SW 1271 (cell line): ENCODE measurements at places on chromosomes 4 and X.

GRCh38 chr4:113007151-113007550, 42.3 kb upstream of the ANK2 start:
- DNase-seq = no peak

GRCh38 chr4:6334203-6334887, 64.7 kb downstream of the WFS1 start:
- no peak for DNase-seq

DNA sequence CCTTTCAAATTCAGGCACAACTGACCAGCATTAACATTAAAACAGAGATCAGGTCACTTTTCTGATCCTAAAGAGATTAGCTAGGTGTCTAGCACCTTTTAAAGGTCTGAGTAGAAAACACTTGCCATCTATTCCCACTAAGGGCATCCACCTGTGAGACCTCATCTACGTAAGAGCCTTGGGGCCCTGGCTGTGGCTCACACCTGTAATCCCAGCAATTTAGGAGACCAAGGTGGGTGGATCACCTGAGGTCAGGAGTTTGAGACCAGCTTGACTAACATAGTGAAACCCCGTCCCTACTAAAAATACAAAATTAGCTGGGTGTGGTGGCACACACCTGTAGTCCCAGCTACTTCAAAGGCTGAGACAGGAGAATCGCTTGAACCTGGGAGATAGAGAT, 11.8 kb downstream of the TBC1D9 start:
- no peak for DNase-seq

DNA sequence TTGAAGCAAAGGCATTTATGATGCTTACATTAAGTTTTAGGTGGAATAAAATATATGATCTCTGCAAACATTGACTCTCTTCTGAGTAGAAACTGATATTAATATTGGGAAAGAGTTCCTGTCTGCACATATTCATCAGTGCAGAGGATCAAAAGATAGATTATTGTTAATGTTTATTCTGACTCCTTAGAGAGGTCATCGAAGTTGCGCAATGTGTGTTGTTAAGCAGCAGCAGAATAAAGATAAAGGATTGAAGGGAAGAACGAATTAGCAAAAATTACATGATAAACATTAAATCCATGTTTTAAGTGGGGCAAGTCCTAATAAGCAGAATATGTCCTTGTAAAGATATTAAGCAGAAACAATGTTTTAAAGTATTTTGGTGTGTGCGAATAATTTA, 72.6 kb upstream of the MBNL3 start:
- no peak for DNase-seq

DNA sequence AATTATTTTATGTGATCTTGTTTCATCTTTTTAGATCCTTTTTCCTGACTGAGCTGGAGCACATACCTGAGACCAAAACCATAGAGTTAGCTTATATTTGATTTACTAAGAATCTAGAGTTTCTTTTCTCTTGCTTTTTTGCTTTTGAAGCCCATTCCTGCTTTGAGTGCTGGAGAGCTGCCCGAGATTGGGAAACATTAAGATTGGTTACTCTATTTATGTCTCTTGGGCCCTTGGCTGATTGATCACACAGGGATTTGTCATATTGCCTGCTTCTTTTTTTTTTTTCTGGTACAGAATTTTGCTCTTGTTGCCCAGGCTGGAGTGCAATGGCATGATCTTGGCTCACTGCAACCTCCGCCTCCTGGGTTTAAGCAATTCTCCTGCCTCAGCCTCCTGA, 73.9 kb downstream of the REPS2 start:
- DNase-seq = no peak

DNA sequence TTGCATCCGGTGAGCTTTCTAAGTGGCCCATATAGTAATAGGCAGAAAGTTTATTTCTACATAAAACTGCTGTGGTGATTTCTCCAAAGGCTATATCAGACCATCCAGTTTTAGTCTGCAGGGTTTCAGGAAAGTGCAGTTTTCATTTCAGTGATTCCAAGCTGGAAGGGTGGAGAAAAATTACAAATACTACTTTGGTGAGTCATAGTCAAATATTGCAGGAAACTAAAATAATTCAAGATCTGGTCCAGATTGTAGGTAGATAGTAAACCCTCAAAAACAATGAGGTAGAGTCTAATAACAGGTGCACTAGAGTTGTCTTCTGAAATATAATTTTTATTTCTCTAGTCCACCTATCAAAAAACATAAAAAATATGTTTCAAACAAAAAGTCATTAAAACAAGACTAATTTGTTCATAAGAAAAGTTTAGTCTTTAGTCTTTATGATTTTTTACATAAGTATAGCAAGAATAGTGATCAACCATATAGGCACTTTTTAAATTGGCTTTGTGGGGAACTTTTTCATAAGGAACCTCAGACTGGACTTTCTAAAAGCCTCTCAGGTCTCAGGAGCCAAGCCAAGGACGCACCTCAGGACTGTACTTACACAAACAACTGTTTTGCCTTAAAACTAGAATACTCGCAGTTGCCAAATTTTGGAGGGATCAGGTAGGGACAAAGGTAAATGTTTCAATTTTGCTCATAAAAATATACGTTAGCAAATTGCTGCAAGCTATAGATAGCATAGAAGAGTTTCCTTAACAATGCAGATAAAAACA, 101.8 kb upstream of the TLR3 start:
- DNase-seq = no peak

GRCh38 chr4:17817027-17817426, 6.2 kb downstream of the NCAPG start:
- no peak for DNase-seq

GRCh38 chrX:108442901-108443464, 3.3 kb downstream of the COL4A5 start:
- DNase-seq = no peak

DNA sequence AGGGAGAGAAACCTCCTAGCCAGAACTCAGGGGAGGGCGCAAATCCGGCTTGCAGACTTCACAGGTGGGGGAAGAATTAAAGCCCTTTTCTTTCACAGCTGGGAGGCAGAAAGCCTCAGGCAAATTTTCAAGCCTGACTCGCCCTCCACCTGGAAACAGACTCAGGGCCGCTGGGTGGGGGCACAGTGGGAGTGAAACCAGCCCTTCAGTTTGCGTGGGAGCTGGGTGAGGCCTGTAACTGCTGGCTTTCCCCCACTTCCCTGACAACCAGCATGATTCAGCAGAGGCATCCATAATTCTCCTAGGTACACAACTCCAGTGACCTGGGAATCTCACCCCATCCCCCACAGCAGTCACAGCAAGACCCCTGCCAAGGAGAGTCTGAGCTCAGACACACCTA, 206.9 kb upstream of the INTU start:
- DNase-seq = no peak

GRCh38 chr4:76235915-76236314, 15.6 kb upstream of the FAM47E start:
- no peak for DNase-seq

DNA sequence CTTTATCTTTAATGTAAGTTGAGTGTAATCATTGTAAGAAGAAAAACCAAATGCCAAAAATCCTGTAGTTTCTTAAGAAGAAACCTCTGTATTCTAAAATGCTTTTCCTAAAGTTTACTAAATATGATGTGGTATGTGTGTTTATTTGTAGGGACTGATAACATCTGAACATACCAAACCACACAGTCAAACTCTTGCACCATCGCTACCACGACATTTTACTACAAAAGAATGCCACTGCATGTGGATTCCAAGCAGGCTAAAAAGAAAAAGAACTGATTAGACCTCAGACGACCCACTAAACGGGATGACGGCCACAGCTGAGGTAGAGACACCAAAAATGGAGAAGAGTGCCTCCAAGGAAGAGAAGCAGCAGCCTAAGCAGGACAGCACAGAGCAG, 46.1 kb downstream of the LAS1L start:
- DNase-seq = no peak

DNA sequence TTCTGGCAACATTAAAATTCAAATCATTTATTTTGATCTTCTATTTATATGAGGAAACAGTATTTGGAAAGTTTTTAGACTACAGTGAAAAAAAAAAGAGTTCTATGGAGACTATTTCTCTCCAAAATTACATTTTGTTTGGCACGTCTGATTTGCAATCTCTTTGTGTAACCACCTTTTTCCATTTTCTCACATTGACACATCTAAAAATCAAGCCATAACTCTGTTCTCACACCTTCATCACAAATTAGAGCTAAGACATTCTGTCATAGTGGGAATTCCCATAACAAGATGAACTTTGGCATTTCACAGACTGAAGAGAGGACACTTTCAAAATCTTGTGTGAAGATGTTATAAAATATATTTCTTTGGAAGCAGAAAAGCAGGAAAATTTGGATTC, 468.9 kb downstream of the GRIA2 start:
- DNase-seq = no peak

GRCh38 chr4:65538571-65538970, 131.7 kb downstream of the EPHA5 start:
- no peak for DNase-seq

- DNase-seq = peak; percentile 9
Measured at GRCh38 chr4:47468706-47469365, 5.3 kb upstream of the COMMD8 start.

GRCh38 chr4:7381221-7381889, 53.4 kb downstream of the PSAPL1 start:
- no peak for DNase-seq

GRCh38 chrX:123675154-123675553, 57.7 kb downstream of the THOC2 start:
- DNase-seq = no peak

DNA sequence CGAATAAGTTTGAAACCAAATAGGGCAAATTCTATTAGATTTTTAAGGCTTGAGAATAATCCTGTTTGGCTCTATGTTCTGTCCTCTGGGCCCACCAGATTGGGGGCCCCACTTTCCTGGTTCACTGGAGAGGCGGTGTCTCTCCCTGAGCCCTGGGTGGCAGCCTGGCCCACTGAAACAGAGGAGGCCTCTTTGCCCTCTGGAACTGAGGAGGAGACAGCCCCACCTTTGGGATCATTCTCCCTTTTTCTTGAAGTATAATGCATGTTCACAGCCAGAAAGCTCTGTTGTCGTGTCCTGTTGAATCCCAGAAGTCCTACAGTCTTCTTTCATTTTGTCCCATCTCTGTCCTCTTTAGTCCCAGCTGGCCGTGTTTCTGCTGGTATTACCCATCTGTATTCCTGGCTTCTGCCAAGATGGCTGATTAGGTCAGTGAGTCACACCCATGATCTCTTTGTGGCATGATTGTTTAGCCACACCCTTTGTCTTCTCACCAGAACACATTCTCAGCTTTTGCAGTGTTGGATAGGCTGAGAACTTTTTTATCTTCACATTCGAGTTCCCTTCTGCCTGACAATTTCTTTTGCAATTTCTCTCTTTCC, 8.1 kb upstream of the TBC1D25 start:
- DNase-seq = peak; percentile 13

- no peak for DNase-seq
Measured at GRCh38 chrX:9622128-9622527, 143.5 kb downstream of the GPR143 start.

DNA sequence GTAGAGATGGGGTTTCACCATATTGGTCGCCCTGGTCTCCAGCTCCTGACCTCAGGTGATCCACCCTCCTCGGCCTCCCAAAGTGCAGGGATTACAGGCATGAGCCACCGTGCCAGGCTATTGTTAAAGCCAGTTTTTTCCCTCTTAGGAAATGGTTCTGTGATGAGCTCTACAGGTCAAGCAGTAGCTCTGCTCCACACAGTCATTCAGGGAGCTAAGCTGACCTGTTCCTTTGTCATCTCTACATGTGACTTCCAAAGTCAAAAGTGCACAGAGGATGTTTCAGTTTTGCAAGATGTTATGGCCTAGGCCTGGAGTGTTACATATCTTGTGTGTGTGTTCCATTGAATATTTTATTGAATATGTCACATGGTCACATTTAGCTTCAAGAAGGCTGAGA, 11.4 kb downstream of the MCUB start:
- no peak for DNase-seq

DNA sequence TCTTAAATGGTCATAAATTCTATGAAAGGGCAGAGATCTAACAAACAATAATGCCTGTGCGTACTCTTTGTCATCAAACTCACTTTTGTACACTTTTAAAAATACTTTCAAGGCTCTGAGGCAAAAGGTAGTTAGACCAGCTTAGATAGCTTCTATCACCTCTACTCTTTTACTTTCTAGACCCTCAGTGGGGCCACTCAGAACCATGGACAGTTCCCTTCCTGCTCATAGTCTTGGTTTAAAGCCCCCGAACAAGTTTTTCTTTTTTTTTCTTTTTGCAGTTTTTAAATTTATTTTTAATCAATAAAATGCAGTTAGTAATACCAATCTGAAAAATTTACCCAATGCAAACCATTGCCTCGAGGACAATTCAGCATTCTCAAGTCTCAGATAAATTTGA, 460.5 kb upstream of the CNKSR2 start:
- no peak for DNase-seq

GRCh38 chr4:1334579-1334895, 12.5 kb upstream of the UVSSA start:
- no peak for DNase-seq

- DNase-seq = no peak
Measured at GRCh38 chrX:28189011-28189410, 207.8 kb upstream of the DCAF8L1 start.

GRCh38 chrX:9442056-9442455, 22.8 kb upstream of the TBL1X start:
- no peak for DNase-seq

DNA sequence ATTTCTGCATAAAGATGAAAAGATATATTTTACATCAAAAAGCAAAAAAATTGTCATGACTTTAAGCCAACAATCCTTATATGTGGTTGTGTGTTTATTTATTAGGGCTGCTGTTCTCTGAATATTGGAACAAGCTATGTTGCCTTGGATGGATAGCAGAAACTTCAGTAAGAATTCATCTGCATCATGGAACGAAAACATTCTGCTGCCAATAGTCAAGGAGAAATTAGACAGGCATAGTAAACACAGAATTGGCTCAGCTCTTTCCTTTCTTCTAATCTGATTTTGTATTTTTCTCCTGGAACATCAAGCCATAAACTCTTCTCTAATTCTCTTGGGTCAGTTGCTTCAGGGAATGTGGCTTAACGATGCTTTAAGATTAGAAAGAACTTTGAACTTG, 1257.0 kb downstream of the NLGN4X start:
- DNase-seq = no peak

- DNase-seq = no peak
Measured at GRCh38 chr4:69832326-69833030, 27.5 kb downstream of the SULT1E1 start.

- no peak for DNase-seq
Measured at GRCh38 chr4:76095568-76095967, 21.1 kb downstream of the ART3 start.

- DNase-seq = no peak
Measured at GRCh38 chr4:73127839-73128453, 58.4 kb upstream of the COX18 start.

DNA sequence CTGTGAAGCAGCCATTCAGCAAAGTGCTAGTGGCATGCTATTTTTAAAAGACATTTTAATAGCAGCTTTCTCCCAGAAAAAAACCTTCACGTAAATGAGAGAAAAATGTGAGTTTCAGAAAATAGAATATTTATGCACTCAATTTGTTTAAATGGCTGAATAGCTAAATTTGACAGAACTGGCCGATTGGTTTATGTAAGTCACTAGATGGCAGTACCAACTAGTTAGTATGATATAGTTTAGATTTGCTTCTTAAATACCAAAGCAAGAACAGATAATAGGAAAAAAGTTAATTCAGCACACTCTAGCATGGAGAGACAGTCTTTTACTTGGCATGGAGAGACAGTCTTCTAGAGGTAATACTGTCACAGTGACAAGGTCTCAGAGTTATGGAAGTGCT, 250.1 kb downstream of the SNCA start:
- DNase-seq = peak; percentile 8
